ENCODE measurements at places on chromosomes 2 and 18.

- DNase-seq = no peak
Measured at GRCh38 chr2:203914546-203915182, 21.9 kb upstream of the ICOS start.

- no peak for DNase-seq
Measured at GRCh38 chr2:169110916-169111315, 41.6 kb downstream of the DHRS9 start.

GRCh38 chr18:74496508-74497323 is 553 bp downstream of the CNDP2 start:
- DNase-seq = no peak

DNA sequence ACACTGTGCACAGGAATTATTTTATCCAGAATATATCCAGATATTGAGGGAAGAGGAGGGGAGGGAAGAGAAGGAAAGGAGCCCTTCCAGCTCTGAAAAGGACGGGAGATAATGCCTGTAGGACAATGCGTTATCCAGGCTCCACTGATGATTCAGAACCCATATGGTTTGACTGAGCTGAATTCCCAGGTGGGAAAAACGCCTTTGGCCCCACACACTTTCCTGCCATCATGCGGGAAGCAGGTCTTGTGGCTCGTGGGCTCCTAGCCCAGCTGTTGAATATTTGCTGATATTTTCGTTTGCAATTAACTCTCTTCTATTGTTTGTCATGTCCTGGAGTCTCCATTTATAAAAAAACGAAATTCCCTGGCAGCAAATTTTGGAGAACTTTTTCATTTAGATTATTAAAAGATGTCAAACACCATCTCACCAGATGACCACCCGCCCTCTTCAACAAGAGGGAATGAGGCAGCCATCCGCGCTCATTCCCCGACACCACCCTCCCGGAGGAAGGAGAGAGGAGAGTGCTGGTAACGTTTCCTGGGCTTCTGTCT is 8.9 kb downstream of the COL6A3 start:
- no peak for DNase-seq

DNA sequence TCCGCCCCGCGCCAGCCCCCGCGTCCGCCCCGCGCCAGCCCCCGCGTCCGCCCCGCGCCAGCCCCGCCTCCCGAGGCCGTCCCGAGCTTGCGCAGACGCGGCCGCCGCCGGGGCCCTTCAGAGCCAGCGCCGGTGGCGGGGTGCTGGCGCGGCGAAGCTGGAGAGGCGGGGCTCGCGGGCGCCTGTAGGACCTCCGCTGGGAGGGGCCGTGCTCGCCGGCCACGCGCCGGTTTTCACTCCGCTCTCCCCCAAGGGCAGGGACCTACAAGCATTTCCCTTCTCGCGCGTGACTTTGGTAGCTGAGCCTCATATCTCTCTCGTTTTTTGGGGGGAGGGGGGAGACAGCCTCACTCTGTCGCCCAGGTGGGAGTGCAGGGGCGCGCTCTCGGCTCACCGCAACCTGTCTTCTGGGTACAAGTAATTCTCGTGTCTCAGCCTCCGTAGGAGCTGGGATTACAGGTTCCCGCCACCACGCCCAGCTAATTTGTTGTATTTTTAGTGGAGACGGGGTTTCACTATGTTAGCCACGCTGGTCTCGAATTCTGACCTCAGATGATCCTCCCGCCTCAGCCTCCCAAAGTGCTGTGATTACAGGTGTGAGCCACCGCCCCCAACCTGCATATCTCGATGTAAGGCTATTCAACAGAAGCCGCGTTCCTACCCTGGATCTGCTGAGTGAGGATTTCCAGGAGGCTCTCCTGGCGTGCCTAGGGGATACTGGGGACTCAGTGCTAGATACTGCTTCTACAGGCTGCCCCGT is at the start of gene ZNF514:
ZNF514 (minus strand) TSS at position 159 of the 760 bp plus-strand sequence. CDS start 6,595 bp downstream, outside the sequence.
- DNase-seq = peak; percentile 66

DNA sequence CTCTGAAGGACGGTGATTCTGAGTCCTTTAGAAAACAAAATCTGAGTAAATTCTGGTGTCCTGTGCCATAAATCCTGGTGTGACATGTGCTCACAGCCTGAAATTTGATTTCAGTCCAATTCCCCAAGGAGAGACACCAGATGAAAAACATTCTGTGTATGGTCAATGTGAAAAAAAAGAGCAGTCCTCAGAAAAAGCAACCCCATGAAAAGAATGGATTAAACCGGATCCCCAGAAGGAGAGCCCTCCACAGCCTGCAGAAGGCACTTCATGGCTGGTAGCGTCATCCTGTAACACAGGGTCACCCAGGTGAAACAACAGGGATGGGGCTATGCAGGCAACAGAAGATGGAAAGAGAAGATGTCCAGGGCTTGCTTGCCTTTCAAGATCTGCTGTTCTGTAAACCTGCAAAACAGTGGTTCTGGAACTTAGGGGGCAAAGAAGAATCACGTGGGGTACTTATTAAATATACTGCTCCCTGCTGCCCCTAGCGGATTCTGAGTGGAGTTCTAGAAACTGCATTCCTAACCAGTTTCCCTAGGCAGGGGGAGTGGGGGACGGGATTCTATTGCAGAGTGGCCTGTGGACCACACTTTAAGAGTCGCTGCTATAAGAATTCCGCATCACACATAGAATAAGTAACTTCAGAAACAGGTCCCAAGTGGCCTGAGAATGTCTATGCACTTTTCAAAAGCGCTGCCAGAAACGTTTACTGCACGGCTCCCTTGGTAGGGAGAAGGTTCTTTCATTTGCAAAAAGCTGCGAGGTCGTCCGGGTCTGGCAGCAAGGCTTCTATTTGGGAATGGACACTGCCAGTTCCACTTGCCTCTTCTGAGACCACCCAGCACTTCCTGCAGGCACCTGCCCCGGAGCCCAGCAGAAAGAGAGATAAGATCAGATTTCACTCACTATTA is 118.9 kb upstream of the ARL5A start:
- peak; percentile 56 for DNase-seq

DNA sequence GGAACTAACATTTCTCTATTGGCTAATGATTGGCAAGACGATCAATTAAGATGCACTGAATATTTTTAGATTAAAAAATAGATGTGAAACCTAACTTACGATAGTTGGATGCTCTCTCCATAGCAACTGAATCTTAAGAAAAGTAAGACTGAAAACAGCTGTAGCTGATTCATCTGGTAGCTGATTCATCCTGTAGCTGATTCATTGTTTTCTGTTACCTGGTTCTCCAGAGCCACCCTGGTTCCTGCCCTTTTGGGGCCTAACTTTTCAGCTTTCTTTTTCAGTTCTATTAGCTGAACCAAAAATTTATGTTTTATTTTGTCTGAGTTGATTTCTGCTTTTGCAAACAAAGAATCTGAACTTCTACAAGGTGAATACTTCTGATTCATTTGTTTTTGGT is 22.7 kb upstream of the SPR start:
- DNase-seq = no peak

DNA sequence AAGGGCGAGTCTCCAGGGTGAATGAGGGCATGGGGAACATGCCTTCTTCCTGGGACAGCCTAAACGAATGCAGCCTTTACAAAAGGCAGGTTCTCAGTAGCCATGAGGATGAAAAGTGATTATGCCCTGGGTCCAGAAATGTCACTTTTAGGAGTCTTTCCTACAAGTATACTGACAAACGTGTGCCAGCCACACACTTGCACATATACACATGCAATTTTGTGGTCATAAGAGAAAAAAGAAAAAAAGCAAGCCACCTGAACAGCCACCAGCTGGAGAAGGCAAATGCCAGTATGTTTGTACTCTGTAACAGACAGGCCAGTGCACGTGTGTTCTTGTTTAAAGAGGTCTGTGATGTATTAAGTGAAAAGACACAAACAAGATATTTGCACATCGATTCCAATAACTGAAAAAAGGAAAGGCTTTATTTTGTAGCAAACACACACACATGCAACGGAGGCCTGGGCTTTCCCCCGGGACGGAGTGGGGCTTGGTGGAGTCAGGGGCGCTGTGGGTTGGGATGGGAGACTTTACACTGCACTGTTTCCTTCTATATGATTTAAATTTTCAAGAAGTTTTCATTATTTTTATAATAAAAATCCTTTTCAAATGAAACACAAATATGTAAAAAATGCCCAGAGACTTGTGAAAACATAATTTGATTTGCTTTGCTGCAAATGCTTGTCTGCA is 108.4 kb downstream of the FAM210A start:
- DNase-seq = no peak

DNA sequence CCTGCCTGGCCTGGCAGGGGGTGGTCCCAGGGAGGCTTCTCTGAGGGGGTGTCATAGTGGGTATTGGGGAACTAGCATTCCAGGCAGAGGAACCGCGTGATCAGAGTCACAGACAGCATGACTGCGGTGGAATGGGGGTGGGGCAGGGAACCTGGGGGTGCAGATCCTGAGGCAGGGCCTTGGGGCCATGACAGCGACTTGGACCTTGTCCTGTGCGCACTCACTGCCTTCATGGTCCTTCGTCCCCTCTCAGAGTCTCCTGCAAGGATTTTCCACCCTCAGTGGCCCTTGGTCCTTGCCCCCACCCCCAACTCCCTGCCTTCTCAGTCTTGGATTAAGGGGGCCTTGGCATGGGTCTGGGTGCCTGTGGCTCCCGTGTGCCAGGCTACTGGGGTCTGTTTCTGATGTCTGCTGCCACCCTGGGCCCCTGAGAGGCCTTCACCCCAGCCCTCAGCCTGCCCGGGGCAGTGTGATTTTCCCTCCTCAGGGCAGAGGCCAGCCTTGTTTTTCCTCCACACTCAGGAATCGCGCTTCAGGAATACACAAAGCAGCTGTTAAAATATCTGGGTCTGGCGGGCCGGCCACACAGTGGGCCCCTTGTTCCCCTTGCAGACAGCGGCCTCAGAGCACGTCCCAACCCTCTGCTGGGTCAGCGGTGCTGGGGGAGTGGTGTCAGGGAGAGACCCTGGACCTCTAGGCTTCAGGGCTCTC is 51.6 kb downstream of the GLI2 start:
- DNase-seq = no peak

DNA sequence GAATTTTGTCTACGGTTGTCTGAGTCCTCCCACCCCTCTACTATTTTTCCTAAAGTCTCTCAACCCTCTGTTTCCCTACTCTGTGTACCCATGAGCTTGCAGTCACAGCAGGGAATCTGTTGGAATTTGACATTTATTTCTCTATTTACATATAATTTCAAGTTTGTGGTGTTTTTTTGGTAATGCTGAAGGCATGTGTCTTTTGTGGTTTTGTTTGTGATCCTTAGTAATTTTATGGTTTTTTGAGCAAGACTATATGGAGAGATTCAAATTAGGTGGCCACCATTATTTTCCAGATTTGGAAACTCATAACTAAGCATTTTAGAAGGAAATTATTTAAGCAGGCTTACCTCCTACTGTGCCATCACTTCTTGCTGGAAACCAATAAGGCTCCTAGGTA is 27.2 kb upstream of the FBLN7 start:
- no peak for DNase-seq

All from C1 segment of cervical spinal cord (tissue), 14 donors.